HAP-1 (cell line): ENCODE measurements at places on chromosomes 2 and 18.
A peak's percentile ranks its signal among the peaks of the same experiment; 100 is the strongest.

- DNase-seq = no peak
Measured at GRCh38 chr2:239916205-239917124, 108.7 kb downstream of the NDUFA10 start.

DNA sequence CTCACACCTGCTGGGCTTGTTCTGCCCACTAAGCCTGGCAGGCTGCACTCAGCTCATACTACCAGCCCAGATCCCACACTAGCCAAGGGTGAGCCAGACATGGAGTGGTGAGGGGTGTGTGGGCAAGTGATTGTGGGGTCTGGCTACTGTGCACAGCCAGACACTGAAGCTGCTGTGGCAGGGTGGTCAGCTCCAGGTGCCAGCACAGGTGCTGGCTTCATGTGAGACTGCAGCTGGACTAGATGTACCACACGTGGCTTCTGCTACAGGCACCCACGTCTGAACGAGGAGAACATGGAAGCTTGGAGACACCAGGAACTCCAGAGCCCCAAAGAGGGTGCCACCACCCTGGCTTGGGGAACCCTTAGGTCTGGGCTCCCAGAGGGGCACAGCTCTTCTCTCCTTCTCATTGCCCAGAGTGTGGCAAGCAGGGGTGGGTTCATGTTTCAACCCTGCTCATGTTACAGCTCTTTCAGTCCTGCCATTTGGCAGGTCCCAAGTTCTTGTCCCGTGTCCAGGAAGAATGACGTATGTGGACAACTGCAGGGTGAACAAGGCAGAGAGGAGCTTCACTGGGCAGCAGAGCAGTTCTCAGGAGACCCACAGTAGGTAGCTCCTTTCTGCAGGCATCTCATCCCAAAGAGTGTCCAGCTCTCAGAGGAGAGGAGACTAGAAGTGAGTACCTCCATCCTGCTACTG, 1624.2 kb upstream of the TMEFF2 start:
- no peak for DNase-seq

DNA sequence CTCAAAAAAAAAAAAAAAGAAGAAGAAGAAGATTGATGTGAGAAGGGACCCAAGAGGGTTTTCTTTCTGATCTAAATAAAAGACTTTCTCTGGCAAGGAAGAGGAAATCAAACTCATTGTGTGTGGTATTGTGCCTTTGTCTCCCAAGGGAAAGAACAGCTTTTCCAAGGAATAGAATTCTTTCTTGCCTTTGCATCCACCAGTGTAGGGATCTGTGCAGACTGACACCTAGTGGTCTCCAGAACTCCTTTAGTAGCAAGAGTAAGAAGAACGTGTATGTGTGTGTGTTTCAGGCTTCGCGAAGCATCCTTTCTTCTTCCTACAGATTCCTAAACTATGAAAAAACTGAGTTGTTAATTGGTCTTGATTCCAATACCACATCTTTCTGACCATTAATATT, 33.5 kb upstream of the CRIM1 start:
- DNase-seq = peak; percentile 11

DNA sequence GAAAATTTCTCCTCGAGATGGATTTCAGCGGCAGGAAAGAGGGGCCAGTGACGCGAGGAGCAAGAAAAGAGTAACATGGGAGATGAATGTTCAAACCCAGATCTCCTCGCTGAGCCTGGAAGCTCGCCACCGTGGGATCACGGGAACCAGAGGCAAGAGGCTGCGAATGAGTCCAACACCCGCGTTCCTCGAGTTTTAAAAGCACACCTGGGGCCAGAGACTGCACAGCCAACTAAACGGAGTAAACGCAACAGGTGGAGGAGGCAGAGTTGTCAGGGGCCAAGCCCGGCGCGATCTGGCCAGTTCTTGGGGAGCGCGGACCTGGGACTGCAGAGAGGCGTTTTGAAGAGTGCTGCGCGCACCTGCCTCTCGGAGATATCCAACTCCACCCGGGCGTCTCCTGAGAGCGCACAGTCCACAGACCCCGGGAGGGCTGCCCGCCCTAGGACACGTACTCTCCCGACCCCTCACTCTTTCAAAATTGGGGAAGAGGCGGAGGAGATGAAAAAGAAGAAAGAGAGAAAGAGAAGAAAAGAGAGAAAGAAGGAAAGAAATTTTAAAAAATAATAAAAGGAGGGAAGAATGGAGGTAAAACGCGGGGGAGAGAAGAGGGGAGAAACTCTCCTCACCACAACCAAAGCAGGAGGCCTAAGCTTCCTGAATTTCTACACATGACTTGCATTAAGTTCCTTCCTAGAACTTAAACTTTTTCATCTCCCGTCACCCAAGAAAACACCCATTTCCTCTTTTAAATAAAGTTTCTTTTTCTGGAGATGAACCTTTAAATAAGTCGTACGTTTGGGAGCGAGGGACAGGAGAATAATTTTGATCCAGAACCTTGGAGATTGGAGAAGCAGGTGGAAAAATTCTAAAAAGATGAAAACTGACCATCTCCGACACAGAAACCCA, 5.3 kb upstream of the PAX3 start:
- no peak for DNase-seq

DNA sequence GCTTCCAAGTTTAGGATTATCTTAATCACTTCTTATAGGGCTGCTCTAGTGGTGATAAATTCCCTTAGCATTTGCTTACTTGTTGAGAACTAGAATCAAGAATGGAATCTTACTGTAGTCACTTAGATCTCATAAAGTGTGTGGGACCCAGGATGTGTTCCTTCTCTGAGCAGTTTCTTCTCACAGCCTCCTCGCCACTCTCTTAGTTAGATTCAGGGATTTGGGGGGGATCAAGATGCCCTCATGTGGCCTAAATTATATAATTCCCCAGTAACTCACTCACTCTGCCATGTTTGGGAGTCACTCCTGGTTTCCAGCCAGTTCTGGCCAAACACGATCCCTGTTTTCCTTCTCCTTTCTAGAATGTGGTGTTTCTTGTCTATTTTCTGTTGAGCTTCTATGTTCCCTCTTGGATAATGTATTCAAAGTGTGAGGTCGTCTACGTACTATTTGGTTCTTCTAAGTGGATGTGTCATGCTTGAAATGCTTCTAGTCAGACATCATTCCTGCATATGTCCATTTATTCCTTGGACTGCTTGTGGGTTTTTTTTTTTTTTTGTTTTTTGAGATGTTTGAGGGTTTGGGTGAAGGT, 414.9 kb upstream of the SYT4 start:
- DNase-seq = no peak

GRCh38 chr18:49214706-49215105, 245.7 kb downstream of the DYM start:
- DNase-seq = no peak

- DNase-seq = no peak
Measured at GRCh38 chr2:219266886-219267285, 12.3 kb upstream of the DNAJB2 start.

DNA sequence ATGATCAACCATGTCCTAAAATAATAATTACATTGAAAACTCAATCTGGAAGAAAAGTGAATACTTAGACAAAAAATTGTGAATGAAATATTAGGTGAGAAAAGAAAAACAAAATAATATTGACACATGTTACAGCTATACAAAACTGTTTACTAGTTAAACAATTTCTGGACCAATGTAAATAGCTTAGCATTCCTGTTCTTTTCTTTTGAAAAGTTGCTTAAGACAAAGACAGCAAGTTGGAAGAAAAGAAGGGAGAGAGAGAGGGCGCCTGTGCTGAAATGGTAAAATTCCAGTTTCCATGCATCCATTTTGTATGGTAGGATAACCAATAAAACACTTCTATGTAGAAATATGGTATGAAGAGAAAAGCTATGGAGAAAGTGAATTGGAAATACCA, 94.1 kb upstream of the RFX8 start:
- no peak for DNase-seq

DNA sequence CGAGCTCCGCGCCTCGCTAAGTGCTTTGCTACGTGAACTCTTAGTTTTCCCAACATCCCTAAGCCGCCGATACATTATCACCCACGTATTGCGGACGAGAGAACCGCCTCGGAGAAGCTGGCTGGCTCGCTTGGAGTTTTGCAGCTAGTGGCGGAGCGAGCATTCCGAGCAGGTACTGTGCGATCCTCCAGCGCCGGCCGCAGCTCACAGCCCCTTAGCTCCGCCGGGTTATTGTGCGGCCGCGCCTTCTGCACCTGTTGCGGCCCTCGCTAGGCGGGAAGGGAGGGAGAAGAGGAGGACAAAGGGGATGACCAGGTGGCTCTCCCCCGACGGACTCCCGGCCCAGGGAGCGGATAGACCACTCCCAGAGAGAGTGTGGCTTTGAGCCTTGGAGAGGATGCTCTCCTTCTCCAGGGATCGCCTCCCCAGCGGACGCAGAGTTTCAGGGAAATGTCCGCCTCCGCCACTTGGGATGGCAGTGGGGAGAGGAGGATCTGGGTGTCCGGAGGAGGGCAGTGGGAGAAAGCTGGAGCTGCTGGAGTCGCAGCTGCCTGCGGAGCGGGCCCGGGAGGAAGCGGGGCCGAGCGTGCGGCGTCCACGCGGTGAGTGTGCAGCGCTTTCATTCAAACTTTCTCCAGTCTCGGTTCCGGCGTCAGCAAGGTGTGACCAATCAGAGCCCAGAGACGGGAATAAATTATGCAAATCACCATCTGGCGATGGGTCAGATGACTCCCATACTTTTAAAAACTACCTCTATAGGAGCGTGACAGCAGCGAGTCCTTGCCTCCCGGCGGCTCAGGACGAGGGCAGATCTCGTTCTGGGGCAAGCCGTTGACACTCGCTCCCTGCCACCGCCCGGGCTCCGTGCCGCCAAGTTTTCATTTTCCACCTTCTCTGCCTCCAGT, at the start of gene LIPG:
Gene LIPG (plus strand): TSS at position 769 of the 905 bp plus-strand sequence. CDS start 252 bp downstream, outside the sequence.
- DNase-seq = peak; percentile 88

DNA sequence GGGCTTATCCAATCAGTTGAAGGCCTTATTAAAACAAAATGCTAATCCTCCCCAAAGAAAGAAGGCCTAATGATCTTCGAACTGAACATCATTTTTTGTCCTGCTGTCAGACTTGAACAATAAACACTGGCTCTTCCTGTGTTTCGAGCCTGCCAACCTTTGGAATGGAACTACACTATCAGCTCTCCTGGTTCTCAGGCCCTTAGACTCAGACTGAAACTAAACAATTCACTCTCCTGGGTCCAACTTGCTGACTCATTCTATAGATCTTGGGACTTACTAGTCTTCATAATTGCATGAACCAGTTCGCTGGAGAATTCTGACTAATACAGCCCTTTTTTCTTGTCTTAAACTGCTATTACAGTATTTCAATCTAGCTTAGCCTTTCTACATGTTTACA, 235.2 kb downstream of the LNPK start:
- no peak for DNase-seq

DNA sequence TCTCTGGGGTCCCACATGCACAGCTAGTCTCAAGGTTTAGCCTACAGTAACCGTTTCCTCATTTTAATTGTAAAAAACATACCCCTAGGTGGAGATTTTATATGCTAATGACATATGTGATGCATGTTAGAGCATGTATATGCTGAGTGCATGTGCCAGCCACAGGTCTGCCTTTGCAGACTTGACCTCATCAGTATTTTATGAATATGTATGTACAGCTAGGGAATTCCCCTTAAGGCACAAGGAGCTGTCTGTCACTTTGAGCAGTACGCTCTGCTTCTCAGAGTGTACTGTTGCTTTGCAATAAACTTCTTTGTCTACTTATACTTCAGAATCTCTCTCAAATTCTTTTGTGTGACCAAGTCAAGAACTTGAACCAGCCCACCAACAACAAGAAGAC, 131.2 kb upstream of the ERBB4 start:
- no peak for DNase-seq

DNA sequence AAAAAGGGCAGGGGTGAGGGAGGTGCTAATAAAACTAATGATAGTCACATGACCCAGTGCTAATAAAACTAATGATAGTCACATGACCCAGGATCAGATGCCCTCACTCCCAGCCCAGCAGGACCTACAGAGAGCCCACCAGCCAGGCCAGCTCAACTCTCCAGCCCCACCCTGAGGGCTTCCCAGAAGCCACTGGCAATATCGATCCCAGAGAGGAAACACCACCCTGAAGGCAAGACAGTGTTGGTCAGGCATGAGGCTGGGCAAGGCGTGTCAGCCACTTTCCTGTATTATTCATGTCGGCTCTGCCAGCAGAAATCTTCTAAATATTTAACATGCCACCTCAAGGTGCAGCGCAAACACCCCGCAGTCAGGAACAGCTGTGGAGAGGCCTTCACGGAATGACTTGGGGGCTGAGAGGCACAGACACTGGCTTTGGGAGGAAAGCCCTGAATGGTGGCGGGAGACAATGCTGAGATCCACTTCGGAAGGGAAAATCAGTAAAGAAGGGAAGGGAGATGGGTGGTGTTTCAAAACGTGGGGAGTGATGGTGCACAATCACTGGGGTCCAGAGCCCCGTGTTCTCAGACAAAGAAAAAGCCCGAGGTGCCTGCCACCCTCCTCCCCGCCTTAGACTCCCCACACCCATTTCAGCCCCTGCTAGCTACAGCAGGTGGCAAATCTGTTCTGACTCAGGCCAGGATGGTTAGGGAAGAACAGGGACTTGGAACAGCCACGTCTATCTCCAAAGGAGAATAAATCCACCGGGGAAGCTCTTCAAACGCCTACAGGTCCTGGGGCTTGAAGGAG, 1.4 kb downstream of the REEP1 start:
- no peak for DNase-seq

GRCh38 chr2:134039912-134040581, 213.8 kb upstream of the MGAT5 start:
- no peak for DNase-seq

GRCh38 chr2:160826496-160826895, 332.9 kb upstream of the RBMS1 start:
- no peak for DNase-seq

GRCh38 chr2:195674491-195675221, 17.6 kb downstream of the SLC39A10 start:
- DNase-seq = no peak

DNA sequence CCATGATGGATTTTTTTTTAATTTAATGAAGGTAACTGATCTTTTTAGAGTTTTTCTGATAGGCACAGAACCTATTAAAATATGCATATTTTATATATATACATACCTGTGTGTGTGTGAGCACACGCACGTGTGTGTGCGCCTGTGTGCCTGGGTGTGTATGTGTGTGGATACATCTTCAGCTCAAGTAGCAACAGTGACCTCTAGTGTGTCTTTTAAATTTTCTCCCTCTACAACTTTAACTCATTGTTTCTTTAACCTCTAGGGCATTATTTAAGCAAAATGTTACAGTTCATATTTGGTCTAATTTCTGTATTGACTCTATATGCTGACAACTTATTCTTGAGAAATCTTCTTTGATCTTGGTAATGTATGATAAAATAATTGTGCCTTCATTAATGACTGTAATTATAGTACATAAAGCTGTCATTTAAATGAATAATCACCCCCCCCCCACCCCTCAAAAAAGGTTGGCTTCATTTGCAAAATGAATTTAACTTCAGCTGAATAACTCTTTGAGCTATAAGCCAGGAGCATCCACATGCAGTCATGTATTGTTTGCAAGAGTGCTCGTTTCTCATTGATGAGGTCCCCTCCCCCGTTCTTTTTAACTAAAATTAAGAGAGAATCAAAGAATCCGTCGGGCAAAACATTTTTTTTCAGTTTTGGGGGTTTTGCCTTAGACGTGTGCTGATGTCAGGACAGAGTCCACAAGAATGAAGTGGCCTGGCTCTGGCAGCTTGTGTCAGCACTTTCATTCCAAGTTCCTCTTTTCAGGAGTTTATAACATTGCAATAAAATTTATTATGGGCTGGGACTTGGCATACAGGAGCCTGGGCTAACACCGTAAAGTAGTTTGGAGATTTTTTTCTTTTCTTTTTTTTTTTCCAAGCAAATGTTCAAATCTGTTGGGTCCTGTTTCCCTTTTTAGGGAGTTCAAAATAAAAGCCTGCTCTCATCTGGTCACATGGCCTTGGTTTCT, 80.0 kb downstream of the ETAA1 start:
- DNase-seq = peak; percentile 11

GRCh38 chr2:240996161-240996833, 2.1 kb upstream of the SNED1 start:
- DNase-seq = no peak

GRCh38 chr2:156538083-156538504, 101.9 kb downstream of the GPD2 start:
- peak; percentile 15 for DNase-seq
